ENCODE measurements at places on chromosomes 12 and 14.
A peak's percentile ranks its signal among the peaks of the same experiment; 100 is the strongest.

DNA sequence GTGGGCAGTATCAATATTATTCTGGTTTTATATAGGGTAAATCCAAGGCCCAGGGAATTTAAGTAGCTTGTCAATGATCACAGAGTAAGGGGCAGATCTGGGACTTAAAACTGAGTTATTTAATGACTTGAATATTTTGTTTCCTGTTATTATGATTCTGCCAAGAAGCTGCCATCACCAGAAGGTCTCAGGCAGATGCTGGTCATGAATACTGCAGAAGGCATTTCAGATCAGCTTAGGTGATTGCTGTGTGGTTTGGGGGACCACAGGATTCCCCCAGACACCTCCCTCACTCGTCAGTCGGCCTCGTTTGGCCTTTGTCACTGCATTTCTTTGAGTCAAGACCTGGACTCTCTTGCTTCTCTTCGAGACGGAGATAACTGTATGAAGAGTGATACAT, 47.7 kb upstream of the EVL start:
- DNase-seq = no peak

DNA sequence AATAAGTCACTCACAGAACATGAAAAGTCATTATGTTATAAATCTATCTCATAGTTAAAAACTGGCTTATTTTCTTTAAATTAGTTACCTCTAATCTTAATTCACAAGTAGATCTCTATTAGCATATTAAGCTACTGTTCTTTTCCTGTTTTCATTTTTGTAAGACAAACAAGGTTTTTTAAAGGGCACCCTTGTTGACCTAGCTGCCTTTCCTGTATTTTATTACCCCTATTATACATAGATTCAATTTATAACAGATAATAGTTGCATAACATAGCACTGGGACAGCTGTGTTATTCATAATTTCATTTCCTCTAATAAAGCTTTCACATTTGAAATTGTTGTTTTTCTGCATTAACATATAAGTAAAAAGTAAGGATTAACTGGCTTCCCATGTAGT, 1500.7 kb upstream of the FLRT2 start:
- no peak for DNase-seq

- no peak for DNase-seq
These were observed 15.7 kb downstream of the HAL start for GRCh38 chr12:95980437-95980836.

- DNase-seq = no peak
These were observed 18.9 kb downstream of the SOX5 start for GRCh38 chr12:23930599-23930998.

- no peak for DNase-seq
These were observed 53.4 kb downstream of the RGS6 start for GRCh38 chr14:71985538-71986189.

GRCh38 chr12:103442822-103443221, 52.9 kb downstream of the C12orf42 start:
- no peak for DNase-seq

DNA sequence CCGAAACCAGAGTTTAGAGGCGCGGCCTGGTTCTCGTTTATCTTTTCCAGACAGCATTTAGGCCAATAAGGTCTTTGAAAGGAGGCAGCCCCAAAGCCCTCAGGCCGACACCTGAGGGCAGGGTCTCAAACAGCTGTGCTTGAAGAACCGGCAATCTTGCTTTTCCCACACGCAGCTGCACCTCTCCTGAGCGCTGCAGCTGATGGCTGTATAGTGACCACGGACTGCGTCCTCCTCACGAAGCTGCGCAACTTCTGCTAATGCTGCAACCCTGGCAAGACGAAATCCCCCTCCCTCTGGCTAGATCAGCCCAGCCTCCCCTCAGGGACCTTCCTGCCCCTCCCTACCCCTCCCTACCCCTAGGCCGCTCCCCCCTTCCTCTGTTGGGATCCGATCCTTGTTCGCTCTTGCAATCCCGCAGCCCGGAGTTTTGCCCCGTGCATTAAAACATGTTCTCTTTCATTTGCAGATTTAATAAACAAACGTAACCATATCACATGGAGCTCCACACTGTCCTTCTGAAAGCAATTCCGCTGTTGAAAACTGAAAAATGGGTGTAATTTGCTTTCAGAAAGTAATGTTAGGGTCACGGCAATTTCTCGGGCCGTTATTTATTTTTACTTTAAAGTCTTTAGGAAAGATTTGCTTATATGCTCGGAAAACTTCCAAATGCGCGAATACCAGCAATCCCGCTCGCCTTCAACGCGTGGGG, 4.8 kb upstream of the PAX9 start:
- DNase-seq = no peak

GRCh38 chr12:77685112-77685511, 145.6 kb upstream of the NAV3 start:
- no peak for DNase-seq

GRCh38 chr12:69096669-69097335, 142.6 kb upstream of the CPSF6 start:
- no peak for DNase-seq

DNA sequence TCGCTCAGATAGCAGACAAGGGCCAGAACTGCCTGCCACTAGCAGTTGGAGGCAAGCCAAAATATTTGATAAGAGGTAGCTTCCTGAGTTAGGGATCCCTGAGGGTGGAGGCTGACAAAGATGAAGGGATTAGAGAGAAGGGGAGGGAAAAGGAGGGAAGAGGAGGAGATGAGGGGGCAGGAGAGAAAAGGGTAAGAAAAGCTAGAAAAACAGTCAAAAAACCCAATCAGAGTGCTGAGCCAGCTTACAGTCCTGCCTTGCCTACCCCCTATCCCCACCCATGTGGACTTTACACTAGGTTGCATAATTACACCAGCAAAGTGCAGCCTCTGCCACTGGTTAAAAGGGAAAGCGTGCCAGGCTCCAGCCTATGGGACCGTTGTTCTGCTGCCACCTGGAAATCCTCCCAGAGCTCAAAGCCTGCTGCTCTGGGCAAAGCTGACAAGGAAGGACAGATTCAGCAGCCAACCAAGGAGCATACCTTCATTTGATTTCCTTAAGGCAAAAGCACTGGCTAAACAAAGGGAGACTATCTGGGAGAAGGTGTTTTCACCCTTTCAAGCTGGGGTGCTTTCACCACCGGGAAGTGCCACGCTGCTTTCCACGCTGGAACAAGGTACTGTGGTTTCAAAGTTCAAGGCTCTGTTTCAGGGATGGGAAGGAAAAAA, 3.8 kb upstream of the NUMB start:
- no peak for DNase-seq

GRCh38 chr12:53217051-53217930, 10.2 kb upstream of the ITGB7 start:
- peak; percentile 49 for DNase-seq

DNA sequence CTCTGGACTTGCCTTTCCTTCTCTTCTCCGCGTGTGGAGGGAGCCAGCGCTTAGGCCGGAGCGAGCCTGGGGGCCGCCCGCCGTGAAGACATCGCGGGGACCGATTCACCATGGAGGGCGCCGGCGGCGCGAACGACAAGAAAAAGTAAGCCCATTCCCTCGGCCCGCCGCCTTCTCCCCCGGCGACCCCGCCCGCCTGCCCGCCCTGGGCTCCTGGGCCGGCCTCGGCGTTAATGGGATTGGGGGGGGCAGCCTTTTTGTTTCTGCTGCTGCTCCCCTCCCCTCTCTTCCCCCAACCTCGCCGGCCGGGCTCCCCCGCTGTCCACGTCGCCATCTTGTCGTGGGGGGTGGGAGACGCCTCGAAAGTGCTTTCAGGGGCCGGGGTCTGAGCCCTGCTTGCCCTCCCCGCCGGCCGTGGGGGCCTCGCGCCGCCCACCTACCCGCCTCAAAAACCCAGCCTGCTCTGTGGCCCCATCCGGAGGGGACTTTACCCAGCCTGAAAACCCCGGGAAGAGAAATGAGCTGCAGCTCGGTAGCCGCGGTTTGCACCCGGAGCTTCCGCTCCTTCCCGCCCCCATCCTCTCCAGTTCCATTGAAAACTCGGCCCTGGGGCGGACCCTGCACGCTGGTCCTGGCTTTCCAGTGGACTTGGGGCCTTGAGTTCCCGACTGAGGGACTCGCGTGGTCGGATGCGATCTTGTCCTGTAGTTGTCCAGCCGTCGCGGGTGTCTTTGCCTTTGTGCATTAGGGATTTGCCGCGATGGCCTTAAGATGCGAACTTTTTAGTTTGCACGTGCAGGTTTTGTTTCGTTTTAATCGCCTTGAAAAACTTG, 598 bp downstream of the HIF1A start:
- peak; percentile 33 for DNase-seq

DNA sequence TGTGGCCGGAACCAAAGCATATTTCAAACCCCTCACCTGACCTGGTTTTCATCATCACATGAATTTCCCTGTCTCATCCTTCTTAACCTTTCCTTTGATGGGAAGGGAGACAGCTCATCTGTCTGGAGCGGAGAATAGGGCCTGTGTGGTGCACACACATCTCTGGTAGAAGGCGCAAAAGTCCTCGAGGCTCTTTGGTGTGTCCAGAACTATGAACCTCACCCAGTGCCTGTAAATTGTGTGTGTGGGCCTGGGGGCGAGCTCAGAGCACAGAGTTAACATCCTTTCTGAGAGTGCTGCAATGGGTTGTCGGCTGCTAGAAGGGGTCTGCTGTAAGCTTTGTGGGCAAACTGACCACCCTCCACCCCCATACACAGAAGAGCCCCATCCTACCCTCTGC, 749 bp downstream of the GALNT6 start:
- no peak for DNase-seq

DNA sequence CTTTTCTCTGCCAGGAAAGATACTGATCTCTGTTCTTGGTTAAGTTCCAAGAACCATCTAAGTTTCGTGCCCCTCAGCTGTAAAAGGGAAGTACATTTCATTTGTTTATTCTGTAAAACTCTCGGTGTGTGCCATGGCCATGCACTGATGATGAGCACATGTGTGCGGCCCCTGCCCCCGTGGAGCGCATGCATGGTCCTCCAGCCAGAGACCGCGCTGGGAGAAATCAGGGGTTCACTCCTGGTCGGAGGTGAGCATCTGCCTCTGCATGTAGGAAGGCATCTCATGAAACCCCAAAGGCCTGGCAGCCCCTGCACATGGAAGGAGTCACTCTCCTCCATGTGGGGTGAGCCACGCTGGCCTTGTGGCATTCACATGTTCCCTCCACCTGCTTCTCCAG, 102.5 kb upstream of the RTL1 start:
- DNase-seq = no peak

DNA sequence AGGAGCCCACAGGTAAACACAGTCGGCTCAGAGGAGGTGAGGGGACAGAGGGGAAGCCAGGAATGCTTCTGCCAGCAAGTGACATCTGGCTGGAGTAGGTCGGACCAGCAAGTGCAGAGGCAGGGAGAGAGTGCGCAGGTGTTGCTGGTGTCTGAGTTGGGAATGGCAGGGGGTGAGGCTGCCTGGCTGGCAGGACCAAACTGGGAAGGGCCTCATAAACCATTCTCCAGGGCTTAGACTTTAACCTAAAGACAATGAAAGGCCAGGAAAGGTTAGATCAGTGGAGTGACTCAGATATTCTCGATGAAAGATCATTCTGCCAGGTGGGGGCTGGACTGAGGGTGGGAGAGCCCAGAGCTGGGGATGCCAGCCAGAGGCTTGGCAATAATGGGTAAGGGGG, 66.4 kb downstream of the ITPK1 start:
- DNase-seq = no peak

DNA sequence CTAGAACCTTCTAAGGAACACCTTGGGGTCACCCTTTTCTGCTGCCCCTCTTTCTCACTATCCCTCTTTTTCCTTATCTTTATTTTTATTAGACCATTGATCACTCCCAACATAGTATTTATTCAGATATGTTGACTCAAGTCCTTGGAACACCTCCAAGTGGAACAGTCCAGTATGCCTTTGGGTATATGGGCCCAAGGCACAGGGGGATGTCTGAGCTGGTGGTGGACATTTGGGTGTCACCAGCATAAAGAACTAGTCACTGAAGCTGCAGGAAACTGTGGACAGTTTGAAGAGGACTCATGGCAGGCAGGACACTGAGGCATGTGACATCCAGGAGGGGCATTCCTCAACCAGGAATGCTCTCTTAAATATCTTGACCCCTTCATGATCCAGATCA, 105.6 kb downstream of the VEZT start:
- no peak for DNase-seq

GRCh38 chr12:110798461-110798860, 48.3 kb upstream of the CCDC63 start:
- no peak for DNase-seq

DNA sequence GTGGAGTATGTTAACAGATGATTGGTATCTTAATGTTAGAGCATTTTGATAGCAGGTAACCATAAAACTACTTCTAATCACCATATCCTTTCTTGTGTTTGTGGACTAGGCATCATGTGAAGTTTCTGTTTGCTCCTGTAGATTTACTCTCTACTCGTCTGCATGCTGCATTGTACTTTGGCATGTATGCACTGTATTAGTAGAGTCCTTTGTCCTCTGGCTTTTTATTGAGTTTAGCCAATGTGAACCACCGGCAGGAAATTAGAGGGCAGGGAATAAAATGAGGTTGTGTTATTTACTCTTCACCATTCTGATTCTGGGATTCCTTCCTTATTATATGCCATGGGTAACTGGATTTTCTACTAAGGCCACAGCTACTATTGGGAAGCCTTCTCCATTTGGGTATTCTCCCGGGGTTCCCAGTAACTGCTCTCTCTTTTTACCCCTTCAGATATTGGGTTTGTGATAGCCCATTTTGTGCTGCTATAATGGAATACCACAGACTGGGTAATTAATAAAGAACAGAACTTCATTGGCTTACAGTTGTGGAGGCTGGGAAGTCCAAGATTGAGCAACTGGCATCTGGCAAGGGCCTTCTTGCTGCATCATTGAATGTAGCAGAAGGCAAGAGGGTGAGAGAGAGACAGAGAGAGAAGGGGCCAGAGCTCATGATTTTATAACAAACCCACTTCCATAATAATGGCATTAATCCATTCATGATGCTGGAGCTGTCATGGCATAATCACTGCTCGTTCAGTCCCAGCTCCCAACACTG, 22.4 kb downstream of the FAM177A1 start:
- no peak for DNase-seq

DNA sequence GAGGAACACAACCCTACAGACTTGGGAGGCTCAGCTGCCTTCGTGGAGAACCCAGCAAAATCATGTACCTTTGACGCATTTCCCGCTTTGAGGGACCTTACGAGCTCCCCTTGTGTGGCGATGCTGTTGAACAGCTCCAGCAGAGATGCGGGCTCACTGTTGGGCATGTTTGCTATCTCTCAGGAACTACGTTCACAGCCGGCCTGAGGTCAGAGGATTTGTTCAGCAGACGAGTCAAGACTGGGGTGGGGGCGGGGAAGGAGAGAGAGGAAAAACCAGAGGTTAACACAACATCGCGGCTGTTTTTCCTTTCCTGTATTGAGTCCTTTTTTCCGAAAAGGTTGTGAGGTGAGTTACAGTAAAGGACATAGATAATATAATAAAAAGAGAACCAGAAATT, 45.9 kb downstream of the SLC25A47 start:
- DNase-seq = no peak

Measured in stimulated activated CD8-positive, alpha-beta memory T cell treated with anti-CD3 and anti-CD28 coated beads, Interleukin-4, amount 100 ng/mL, for 24 hours (primary cell).